ENCODE measurements at places on chromosomes 1 and 21. TPM values are rescaled to one million over a fixed set of nuclear protein-coding genes. Genes with fewer than 3 reads are reported as not detected.

Gene CFAP107
- not detected for total RNA-seq

Gene MSH4
- total RNA-seq = 0.07 TPM

Gene SYTL1
- total RNA-seq = 42.3 TPM

Gene OR2L8
- total RNA-seq = not detected

Gene DENND1B
- total RNA-seq = 9.8 TPM

Gene KRTAP10-12
- total RNA-seq = not detected

Gene CASQ1
- total RNA-seq = not detected

Gene PROK1
- not detected for total RNA-seq

Gene MFAP2
- 53.4 TPM for total RNA-seq

Gene GREM2
- not detected for total RNA-seq

Gene SLAMF7
- total RNA-seq = 4.7 TPM

Gene TRNP1
- total RNA-seq = 72.3 TPM

Gene TRAF3IP3
- total RNA-seq = not detected

Gene MAP3K6
- 43.3 TPM for total RNA-seq

Gene AGPAT3
- total RNA-seq = 41.6 TPM

Gene KCNJ9
- not detected for total RNA-seq

Gene IL19
- total RNA-seq = not detected

Gene CNKSR1
- 19.1 TPM for total RNA-seq

Gene RRP1B
- total RNA-seq = 42.2 TPM

Gene ANKRD35
- 0.21 TPM for total RNA-seq

Gene OR6K3
- not detected for total RNA-seq

Gene OR6N1
- not detected for total RNA-seq

Gene OR2T29
- total RNA-seq = not detected

Gene SPEN
- 51.6 TPM for total RNA-seq

Gene KCNA3
- total RNA-seq = not detected

Gene FCRL1
- not detected for total RNA-seq

Gene PTCH2
- total RNA-seq = 0.31 TPM

Gene INAVA
- total RNA-seq = 21.3 TPM

Gene ZNF593
- 57.2 TPM for total RNA-seq

Gene OR2L3
- not detected for total RNA-seq

Gene IGFN1
- not detected for total RNA-seq

Gene CYB5RL
- 2.5 TPM for total RNA-seq

Gene DLGAP3
- not detected for total RNA-seq

Gene RAB42
- total RNA-seq = 1.5 TPM

Gene MTARC2
- total RNA-seq = 1.3 TPM

Gene SPRR2E
- 3.5 TPM for total RNA-seq

Gene RGS8
- not detected for total RNA-seq

Gene NDUFS5
- total RNA-seq = 354 TPM

Gene ASCL5
- total RNA-seq = not detected

All from foreskin keratinocyte (primary cell).